ENCODE measurements at places on chromosomes 2 and 18. TPM values are rescaled to one million over a fixed set of nuclear protein-coding genes. Genes with fewer than 3 reads are reported as not detected.

TUBA4B gene
- not detected for total RNA-seq

DNA sequence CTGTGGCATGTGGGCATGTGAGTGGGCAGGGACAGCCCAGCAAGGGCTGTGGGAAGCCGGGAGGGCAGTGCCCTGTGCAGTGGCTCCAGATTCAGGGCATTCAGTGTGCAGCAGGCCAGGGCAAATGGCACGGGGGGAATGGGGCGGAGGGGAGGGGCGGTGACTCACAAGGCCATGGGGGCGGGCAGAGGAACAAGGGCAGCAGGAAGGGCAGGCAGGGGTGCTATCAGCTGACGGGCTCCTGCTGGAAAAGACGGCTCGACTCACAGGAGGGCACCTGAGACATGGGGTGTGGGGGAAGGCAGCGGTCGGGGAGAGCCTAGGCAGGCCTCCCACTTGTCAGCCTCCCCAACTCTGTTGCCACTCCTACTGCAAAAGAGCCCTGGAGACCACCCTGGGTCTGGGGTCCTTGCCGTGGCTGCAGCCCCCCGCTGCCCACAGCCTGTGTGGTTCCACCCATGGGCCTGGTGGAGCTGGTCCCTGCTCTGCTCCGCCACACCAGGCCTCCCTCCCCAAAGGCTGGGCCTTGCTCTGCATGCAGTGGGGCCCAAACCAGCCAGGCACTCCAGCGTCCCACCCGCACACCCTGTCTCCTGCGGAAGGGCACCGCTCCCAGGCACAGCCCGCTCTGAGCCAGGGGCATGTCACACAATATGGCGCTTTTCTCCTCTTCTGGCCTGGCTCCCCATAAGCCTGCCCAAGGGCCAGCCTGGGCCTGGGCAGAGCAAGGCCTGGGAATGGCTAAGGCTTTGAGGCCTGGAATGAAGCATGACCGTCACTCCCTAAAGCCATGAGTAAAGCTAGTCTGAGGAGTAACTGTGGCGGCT, 25.9 kb downstream of the HS6ST1 start:
- H3K4me3 ChIP-seq = no peak overlapping the region
- no peak for DNase-seq
- H3K27me3 ChIP-seq = no peaks in the 10 kb centered on the region
- H3K27ac ChIP-seq = no peak overlapping the region

SOX11 gene
- total RNA-seq = 154 TPM

GRCh38 chr2:28507796-28508764, 12.2 kb downstream of the PLB1 start:
- H3K27me3 ChIP-seq = peaks cover 8% of the 10 kb centered on the region
- no peak overlapping the region for H3K27ac ChIP-seq
- no peak overlapping the region for H3K4me3 ChIP-seq
- peaks cover 3% of the 10 kb centered on the region for H3K36me3 ChIP-seq
- no peaks in the 10 kb centered on the region for H3K4me1 ChIP-seq

PLEK gene
- total RNA-seq = not detected

DSG1 gene
- not detected for total RNA-seq

DNA sequence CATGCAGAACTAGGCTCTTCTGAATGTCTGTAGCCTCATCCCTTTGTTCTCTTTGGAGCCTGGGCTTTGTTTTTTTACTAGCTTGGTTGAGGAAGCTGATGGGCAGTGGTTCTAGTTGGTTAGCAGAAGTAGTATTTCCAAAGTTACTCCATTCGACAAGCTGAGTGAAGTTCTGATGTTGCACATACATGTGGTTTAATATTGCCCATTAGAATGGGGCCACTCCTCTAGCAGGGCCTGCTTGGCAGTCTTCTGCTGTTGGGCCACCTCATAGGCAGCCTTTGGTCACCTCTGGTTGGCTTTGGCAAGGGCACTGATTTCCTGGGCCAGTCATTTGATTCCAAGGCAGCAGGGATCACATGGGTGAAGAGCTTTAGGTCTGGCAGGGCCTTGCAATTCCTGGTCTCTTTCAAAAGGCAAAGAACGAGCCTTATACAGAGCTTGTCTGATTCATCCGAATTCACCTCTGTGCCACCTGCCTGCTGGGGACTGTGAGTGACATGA, 2.5 kb downstream of the RPIA start:
- peaks cover 34% of the 10 kb centered on the region for H3K4me1 ChIP-seq
- peaks cover 10% of the 10 kb centered on the region for H3K36me3 ChIP-seq
- peak overlapping the region; percentile 8 for H3K4me3 ChIP-seq
- no peak overlapping the region for H3K27ac ChIP-seq

DNA sequence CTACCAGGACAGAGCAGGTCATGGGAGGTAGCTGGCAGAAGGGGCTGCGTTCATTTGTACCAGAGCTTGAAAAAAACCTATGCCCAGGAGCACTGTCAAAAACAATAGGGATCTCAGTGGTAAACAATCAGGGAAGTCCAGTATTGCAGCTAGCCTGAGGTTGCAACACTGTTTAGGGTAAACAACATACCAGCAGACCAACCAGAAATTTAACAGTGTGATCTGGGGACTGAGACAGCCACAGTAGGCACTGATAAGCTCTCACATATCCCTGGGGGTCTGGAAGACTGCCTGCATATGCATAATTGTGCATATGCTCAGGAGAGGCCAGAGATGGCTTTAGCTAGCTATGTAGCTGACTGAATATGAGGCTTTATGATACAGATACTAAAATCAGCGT, 12.0 kb upstream of the ZCCHC2 start:
- H3K27me3 ChIP-seq = no peaks in the 10 kb centered on the region
- no peak overlapping the region for H3K4me3 ChIP-seq
- H3K4me1 ChIP-seq = no peaks in the 10 kb centered on the region
- H3K27ac ChIP-seq = no peak overlapping the region

GRCh38 chr2:43758739-43759138, 15.1 kb upstream of the DYNC2LI1 start:
- no peak for DNase-seq
- peak overlapping the region; percentile 67 for H3K27ac ChIP-seq
- H3K4me1 ChIP-seq = peaks cover 10% of the 10 kb centered on the region
- H3K27me3 ChIP-seq = no peaks in the 10 kb centered on the region

DNA sequence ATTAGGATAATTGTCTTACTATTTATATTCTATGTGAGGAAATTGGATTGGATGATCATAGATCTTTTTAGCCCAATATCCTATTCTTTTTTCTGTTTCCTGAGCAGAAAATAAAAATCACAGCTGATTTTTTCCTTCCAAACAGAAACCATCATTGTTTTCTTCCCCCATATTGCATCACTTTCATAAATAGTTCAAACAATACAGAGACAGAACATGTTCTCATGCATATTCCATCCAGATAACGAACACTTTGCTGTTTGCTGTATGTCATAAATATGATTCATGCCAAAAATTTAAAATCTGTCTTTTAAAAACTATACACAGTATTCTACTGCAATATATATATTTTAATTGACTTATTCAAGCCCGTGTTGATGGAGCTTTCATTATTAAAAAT, 22.0 kb upstream of the RALBP1 start:
- DNase-seq = no peak
- no peaks in the 10 kb centered on the region for H3K4me1 ChIP-seq
- no peak overlapping the region for H3K27ac ChIP-seq
- no peak overlapping the region for H3K4me3 ChIP-seq

- H3K4me1 ChIP-seq = peaks cover 9% of the 10 kb centered on the region
- H3K36me3 ChIP-seq = no peaks in the 10 kb centered on the region
- H3K27ac ChIP-seq = no peak overlapping the region
- peaks cover 76% of the 10 kb centered on the region for H3K27me3 ChIP-seq
- DNase-seq = no peak
These were observed 263.9 kb downstream of the FIGN start for GRCh38 chr2:163471947-163472346.

NPPC gene
- total RNA-seq = not detected

GRCh38 chr18:25237571-25238267, 114.2 kb downstream of the ZNF521 start:
- H3K4me1 ChIP-seq = peaks cover 16% of the 10 kb centered on the region
- no peak overlapping the region for H3K27ac ChIP-seq
- H3K36me3 ChIP-seq = no peaks in the 10 kb centered on the region
- no peak overlapping the region for H3K4me3 ChIP-seq
- no peak for DNase-seq
- peaks cover 35% of the 10 kb centered on the region for H3K27me3 ChIP-seq

GRCh38 chr18:42039396-42039795, 84.4 kb downstream of the PIK3C3 start:
- H3K36me3 ChIP-seq = peaks cover 23% of the 10 kb centered on the region
- H3K27ac ChIP-seq = peak overlapping the region; percentile 41
- no peak for DNase-seq
- no peak overlapping the region for H3K4me3 ChIP-seq
- H3K4me1 ChIP-seq = peaks cover 7% of the 10 kb centered on the region
- no peaks in the 10 kb centered on the region for H3K27me3 ChIP-seq

DNA sequence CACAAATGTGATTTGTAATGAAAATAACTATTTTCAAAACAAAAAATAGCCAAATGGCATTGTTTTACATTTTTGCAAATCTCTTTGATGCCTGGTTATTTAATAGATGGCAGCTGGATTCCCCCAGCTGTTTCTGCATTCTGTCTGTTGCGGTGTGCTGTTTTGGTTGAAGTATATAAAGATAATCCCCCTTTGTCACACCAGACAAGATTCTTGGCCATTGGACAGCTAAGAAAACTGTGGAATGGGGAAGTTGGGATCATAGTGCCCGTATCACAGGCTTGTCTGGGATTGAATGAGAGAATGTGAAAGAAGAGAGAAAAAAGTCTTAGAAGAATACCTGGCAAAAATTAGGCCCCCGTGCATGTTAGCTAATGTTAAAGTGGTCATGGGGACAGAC, 19.5 kb upstream of the LYPD6B start:
- no peak for DNase-seq
- no peak overlapping the region for H3K4me3 ChIP-seq
- H3K27me3 ChIP-seq = no peaks in the 10 kb centered on the region
- H3K4me1 ChIP-seq = peaks cover 32% of the 10 kb centered on the region
